ENCODE measurements at places on chromosomes 2 and 18.

DNA sequence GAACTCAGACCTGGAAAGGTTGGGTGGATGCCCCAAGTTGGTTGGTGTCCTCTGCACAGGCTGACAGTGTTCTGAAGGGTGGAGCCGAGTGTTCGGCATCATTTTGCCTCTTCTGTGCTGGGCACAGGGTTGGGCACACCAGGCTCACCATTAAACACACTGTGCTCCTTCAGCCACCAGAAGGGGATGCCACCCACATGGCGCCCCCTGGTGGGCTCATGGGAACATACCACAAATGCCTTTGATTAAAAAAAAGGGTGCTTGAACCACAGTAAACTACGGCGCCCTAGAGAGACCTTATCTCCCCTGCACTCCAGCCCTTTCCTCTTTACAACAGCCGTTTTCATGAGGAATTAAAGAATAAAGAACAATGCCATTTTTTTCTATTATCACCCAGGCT is 89.4 kb downstream of the CELF4 start:
- no peak for DNase-seq

- no peak for DNase-seq
Measured at GRCh38 chr18:34620258-34620861, 89.7 kb upstream of the DTNA start.

DNA sequence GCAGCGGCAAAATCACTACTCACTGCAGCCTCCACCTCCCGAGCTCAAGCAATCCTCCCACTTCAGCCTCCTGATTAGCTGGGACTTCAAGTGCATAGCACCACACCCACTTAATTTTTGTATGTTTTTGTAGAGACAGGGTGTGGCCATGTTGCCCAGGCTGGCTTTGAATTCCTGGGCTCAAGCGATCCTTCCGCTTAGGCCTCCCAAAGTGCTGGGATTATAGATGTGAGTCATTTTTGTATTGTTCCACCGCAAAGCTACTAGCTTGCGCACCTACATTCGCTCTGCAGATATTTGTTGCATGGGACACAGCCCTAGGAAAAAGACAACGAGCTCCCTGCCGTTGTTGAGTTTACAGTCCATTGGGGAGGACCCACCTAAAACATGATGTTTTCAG is 173.5 kb upstream of the AGAP1 start:
- DNase-seq: no peak

DNA sequence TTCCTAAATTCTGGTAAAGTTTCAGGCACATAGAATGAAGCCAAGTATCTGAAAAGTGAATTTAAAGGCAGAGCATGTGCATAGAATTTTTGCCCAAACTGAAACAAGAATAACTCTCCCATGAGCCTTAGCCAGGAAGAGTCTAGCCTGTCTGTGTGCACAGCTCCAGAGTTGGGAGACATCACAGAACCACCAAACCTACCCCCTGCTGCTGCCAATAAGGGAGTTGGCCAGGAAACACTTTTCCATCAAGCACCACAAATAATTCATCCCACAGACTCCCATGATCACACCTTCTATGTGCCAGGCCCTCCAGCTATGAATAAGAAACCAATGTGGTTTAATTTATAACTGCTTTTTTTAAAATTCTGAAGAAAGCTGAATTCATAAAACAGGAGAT is 27.0 kb downstream of the OSR1 start:
- no peak for DNase-seq

GRCh38 chr18:9971313-9971920 is 57.6 kb downstream of the VAPA start:
- peak; percentile 39 for DNase-seq

All from activated CD4-positive, CD25-positive, alpha-beta regulatory T cell treated with anti-CD3 and anti-CD28 coated beads, Interleukin-2, amount 50 U/mL, for 16 hours (primary cell).